ENCODE measurements at places on chromosomes 3 and 15.

- DNase-seq = no peak
Observed at GRCh38 chr3:64612916-64613526, 74.8 kb downstream of the ADAMTS9 start.

GRCh38 chr3:166029507-166029906, 192.3 kb upstream of the BCHE start:
- DNase-seq = no peak

- DNase-seq = no peak
Observed at GRCh38 chr3:48474619-48475018, 28.1 kb downstream of the ATRIP start.

GRCh38 chr3:184430940-184431339, 51.1 kb downstream of the CHRD start:
- DNase-seq = no peak

GRCh38 chr3:150760431-150761200, 2.4 kb downstream of the SIAH2 start:
- no peak for DNase-seq

DNA sequence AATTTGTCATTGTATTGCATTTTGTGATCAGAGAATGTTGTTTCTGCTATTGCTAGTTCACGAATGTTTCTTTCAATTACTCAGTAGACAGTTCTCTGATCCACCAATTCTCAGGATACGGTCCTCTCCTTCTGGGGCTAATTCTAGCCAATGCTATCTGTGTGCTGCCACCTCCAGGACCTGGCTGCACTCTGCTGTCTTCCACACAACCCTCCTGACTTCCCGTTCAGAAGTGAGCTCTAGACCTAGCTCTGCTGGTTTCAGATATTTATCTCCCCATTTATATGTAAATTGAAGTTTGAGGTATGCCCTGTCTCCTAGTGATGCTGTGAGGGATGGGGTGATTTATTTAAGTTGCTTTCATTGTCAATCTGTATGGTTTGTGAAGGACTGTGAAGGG, 21.7 kb upstream of the UBL7 start:
- no peak for DNase-seq

GRCh38 chr3:102174832-102175374, 259.9 kb upstream of the ZPLD1 start:
- DNase-seq = no peak

- DNase-seq = no peak
Observed at GRCh38 chr3:51937611-51938450, 3.9 kb downstream of the RRP9 start.

DNA sequence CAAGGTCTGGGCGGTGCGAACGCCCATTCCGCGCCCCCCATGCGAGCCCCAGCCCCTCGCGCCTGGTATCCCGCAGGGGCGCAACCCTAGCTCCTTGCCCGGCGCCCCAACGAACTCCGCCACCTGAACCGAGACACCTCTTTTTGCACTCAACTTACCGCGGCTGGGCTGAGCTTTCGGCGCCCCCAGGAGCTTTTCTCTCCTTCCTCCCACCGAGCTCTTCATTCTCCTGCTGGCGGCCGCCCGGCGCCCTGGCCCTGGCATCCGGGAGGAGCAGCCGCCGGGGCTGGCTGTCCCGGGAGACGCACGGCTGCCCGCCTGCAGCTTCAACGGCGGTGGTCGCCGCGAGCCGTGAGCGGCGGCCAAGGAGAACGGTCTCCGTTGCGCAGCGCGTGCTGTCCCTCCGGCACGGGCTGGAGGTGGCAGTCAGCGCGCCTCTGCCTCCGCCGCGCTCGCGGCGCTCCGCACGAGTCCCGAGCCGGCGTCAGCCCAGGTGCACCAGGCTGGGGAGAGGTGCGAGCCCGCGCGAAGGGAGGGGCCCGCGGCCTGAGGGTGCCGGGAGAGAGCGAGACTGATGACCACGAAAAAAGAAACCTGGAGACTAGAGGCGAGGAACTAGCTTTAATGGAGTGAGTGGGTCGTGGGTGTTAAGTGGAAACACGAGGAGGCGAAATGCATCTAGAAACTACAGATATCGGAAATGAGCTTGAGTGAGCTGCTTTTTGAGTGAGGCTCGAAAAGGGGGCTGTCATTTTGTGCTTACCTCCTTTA, 621.5 kb upstream of the ZNF385D start:
- no peak for DNase-seq

- DNase-seq = no peak
Observed at GRCh38 chr3:179630753-179631451, 21.9 kb upstream of the USP13 start.

- DNase-seq = no peak
Observed at GRCh38 chr3:129635656-129636055, 29.2 kb upstream of the PLXND1 start.

DNA sequence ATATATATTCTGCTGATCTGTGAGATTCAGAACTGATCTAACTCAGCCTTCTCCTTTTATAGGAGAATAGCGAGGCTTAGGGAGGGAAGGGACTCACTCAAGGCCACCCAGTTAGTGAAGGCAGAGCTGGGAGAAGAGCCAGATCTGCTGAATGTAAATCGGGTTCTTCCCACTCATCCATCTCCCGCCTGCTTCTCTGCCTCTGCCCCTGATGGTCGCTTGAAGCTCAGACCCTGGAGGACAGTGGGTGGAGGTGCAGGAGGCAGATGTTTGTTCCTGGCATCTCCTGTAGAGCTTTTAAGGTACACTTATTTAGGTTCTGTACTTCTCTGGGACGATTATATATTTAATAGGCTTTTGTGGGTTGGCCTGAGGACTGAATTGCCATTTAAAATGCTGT, 4.3 kb downstream of the PDIA5 start:
- DNase-seq = no peak

GRCh38 chr3:129665024-129665768, 58.7 kb upstream of the PLXND1 start:
- no peak for DNase-seq

DNA sequence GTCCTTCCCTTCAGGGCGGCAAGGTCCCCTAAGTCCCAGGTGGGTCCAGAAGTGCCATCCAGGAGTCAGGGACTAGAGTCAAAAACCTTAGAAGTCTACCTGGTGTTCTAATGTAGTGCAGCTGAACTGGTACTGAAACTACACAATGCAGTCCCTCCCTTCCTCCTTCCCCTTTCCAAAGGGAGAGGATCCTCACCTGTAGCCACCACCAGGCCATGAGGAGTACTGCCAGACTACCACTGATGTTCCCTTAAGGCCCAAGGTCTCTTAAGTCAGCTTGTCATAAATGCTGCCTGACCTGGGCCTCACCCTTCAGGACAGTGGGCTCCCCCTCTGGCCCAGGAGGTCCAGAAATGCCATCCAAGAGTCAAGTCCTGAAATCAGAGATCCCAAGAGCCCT, 98.9 kb downstream of the ULK4 start:
- DNase-seq = no peak

DNA sequence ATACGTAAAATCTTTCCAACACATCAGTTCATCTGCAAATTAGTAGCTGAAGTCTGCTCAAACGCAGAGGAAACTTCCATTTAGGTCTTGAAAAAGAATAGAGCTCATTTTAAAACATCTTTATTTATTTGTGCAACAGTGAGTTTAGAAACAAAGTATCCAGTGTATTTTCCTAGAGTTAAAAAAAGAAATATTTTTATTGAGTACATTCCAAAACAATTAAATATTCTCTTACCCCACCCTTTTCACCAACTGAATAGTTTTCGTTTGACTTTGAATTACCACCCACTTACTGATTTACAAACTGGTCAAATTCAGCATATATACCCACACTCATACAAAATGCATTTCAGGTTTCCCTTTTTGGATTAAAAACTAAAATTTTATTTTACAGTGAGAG, 104.7 kb downstream of the ZBTB20 start:
- DNase-seq = no peak

DNA sequence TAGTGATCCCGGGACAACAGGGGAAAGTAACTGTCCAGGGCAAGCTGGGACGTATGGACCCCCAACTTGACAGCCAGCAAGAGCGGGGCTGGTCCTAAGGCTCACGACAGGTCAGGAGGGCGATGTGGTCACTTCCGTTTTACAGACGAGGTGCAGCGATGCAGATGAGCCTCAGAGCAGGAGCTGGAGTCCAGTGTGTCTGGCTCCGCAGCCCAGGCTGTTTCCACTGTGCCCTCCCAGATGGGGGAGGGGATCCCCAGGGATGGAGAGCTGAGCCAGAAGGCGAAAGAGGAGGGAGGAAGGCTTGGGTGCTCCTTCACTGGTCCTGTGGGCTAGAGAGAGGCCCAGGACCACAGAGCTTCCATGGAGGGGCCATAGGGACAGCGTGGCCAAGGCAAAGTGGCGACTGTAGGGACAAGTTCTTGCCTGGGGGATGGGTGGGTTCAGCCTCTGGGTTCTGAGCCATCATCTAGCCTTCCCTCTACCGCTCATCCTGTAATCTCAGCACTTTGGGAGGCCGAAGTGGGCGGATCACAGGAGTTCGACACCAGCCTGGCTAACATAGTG, 5.7 kb downstream of the SNX33 start:
- DNase-seq = no peak

DNA sequence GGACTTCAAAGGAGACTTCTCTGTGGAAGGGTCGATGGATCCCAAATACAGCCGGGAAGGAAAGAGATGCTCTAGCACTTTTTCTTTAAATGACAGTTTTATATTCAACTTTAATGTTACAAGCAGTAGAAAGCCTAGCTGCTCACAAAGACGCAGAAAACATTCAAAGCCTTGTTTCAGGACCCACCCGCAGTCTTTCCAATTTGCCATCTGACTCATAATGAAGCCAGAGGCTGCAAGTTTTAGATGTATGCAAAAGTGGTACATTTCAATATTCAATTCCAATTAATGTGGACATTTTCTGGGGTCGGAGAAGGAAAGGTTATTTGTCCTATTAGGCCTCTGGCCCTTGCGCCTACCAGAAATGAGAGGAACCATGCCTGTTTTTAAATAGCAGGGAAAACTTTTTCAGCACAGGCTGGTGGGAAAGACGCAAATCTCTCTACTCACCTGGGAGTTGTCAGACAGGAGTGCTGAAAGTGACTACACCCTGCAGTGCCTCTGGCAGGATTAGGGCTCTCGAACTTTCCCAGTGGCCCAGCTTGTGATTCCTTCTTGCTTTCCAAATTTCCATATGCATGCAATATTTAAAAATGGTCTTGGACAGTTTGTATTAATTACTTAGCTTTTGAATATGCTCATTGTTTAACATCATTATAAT, 117.4 kb upstream of the MBNL1 start:
- DNase-seq = no peak

GRCh38 chr15:63729115-63729884, 104.4 kb downstream of the HERC1 start:
- DNase-seq = no peak

DNA sequence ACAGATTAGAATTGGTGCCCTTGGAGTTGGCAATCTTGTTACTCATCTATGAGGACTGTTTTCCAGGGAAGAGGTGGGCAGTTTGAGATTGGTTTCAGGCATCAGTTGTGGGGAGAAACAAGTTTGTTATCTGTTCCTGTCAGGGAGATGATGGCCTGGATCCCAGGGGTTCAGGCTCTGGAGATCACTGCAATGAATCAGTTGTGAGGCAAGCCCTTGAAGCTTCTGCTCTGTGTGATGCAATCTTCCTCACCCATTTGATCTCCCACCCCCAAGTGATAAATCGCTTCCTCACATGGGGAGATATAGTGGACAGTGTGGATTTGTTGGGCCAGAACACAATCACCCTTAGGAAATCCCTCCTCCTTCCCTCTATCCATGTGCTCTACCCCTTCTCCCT, 276.6 kb upstream of the LRTM1 start:
- DNase-seq = no peak

DNA sequence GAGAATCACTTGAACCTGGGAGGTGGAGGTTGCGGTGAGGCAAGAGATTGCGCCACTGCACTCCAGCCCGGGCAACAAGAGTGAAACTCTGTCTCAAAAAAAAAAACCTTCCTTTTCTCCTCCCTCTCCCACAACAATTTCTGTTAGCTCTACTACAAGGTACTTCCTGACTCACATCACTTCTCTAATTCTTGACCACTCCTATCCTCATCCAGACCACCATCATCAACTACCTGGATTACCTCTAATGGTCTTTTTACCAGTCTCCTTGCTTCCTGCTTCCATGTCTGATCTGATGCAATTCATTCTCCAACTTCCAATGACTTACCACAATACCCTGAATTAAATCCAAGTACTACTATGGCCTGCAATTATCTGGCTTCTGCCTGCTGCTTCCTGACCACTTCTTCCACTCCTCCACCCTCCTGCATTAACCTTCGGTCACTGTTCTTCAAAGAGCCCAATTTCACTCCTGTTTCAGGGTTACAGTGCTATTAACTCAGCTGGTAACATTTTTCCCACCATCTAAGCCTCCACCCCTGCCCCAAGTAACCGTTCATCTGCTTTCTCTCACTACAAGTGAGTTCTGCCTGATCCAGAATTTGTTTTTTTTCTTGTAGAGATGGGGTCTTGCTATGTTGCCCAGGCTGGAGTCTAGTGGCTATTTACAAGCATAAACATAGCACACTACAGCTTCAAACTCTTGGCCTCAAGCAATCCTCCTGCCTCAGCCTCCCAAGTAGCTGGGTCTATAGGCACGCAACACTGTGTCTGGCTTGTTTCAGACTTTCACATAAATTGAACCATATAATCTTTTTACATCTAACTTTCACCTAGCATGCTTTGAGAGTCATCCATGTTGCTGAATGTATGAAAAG, 27.8 kb downstream of the DCAF1 start:
- DNase-seq = no peak

DNA sequence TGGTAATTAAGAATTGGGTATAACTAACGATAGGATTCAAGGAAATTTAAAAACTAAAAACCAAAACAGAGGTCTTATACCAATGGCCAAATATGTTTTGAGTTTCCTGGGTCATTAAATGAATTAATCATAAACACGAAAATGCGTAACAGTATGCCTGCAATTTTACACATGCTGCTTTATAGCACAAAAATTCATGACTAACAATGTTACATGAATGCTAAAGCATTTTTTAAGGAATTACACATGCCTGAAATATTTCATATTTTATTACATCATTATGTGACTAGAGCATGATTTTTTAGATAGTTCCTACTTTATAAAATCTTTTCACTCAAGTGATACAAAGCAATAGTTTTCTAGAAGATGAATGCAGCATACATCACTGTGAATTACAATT, 74.7 kb downstream of the ZNF148 start:
- no peak for DNase-seq

DNA sequence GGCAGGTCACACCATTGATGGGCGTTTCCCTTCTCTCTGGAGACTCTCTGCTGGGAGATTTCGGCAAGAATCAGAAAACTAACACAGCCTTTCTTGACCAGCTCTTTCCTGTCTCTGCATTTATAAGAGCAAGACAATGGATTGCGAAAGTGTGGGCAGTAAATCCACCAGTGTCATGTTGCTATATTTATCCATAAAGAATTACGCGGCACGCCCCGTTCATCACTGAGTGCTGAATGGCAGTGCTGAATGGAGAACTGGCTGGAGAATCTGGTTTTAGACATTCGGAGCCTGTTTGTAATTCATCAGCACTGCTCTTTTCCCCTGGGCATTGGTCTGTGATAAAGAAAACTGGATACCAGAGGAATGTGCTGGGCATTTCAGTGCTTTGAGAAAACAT, 2.0 kb upstream of the CEMIP start:
- DNase-seq = no peak

- no peak for DNase-seq
Observed at GRCh38 chr3:12832350-12833221, 8.8 kb downstream of the RPL32 start.

Data from T follicular helper cell (primary cell).